ENCODE measurements at places on chromosomes 5 and 9.
A peak's percentile ranks its signal among the peaks of the same experiment; 100 is the strongest.

- DNase-seq: no peak
Measured at GRCh38 chr5:91742550-91742949, 359.4 kb upstream of the ARRDC3 start.

GRCh38 chr5:77452351-77452750 is 39.8 kb downstream of the WDR41 start:
- no peak for DNase-seq

DNA sequence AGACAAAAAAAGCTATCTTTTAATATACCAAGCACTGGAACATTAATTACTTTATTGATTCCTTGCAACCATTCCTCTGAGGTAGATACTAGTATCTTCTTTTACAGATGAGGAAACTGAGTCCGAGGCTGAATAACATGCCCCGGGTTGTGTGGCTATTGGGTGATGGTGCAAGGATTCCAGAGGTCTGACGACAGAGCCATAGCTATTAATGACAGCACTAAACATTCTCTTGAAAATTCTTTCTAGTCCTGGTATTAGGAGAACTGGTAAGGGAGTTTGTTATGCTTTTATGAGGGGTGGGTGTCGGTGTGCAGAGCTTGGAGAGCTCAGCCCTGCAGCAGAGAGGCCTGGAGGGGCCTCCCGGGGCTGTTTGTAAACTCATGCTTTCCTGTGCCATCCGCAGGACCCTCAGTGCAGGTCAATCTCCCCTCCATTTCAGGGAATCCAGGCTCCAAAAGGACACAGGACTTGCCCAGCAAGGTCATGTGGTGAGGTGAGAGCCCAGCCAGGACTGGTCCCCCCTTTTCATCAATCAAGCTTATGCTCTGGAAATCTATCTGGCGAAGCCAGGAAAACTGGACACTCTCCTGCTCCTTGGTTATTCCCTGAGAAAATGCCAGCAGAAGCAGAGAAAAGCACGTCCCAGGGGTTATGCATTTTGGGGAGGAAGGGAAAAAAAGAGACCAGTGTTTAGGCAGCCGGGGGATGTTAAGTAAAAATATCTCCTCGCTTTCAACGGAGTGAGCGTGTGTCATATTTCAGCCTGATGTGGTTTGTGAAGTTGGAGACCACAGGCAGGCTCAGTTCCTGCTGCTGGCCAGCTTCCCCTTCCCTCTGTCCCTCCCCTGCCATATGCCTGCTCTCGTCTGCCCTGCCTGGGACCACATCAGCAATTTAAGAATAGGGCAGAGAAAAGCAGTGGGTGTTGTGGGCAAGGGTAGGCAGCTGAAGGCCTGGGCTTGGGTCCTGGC is 3.7 kb downstream of the GSN start:
- DNase-seq: no peak

- no peak for DNase-seq
Measured at GRCh38 chr5:181259974-181260719, 796 bp downstream of the TRIM52 start.

- DNase-seq: peak; percentile 45
Measured at GRCh38 chr5:59673438-59674058, 220.0 kb downstream of the PDE4D start.

DNA sequence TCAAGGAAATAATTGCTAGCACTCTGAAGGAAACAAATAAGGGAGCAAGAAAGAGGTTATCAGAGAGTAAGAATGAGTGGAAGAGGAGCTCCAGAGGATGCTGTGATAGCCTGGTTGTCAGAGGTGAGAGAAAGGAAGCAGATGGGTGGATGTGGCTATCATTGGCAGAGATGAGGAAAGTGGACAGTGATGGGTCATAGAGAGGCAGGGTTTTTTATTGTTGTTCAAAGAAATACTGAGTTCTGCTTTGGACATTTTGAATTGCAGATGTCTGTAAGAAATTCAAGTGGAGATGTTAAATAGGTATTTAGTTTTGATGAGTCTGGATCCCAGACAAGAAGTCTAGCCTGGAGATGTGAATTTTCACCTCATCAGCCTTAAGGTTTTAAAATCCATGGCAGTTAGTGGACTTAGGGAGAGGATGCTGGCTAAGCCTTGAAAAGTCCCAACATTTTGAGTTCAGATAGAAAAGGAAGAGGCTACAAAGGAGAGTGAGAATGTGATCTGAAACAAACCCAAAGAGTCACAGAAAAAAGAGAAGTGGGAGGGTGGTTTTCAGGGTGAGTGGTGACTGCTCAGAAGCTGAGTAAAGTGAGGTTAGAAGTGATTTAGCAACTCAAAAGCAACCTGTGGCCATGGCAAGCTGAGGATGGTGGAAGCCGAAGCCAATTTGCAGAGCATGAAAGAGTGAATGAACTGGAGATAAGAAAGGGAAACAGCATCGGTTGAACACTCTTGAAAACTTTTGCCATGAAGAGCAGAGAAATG is 50.4 kb downstream of the PPIC start:
- no peak for DNase-seq

DNA sequence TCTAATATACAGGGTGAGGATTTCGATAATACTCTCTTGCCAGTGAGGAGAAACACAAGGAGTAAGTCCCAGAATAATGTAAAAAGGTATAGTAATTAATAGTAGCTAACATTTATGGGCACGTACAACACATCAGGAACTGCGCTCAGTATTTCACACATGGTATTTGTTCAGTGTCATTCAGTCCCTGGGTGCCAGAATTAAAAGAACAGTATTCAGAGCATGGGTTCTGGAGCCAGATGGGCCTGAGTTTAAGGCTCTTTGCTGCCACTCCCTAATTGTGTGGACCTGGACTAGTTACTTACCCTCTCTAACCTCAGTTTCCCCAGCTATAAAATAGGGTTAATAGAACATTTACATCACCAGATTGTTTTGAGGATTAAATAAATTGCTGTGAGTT is 16.3 kb downstream of the OSTF1 start:
- no peak for DNase-seq

- DNase-seq: no peak
Measured at GRCh38 chr5:67360047-67360446, 163.4 kb upstream of the CD180 start.

DNA sequence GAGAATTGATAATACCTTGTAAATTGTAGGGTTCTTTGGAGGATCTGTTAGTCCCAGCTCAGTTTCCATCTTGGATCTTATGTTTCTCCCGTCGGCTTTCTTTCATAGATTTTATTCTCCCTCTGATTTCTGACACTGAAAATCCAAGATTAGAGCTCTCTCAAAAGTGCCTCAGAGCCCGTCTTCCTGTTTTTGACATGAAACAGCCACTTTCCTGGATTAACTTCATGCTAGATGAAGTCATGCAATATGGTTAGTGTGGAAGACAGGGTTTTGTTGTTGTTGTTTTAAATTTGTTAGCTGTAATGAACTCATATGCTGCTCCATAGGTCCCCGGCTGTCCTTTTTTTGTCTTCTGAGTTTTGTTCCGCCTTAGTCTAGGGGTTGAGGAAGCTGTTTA is 51.6 kb upstream of the ZFR start:
- DNase-seq: no peak

GRCh38 chr5:11301171-11301570 is 540.1 kb upstream of the DAP start:
- DNase-seq: no peak
